Activated CD4-positive, alpha-beta T cell treated with anti-CD3 and anti-CD28 coated beads for 48 hours (primary cell): ENCODE measurements at places on chromosomes 7 and 10.

DNA sequence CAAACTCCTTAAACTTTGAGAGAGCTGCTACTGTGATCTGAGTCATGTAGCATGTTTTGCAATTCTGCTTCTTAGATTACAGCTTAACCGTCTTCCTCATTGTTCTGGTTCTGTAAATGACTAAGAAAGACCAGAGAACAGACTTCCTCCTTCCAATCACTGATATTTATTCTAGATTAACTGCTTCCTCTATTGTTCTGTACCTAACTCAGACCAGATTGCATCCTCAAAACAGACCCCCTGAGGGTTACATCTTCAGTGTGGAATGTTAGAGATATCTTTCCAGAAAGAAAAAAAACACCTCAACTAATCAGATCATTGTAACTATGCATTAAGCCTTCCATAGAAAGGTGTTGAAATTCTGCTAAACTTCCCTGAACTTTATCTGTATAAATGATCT lies 5.7 kb upstream of the PIP start:
- DNase-seq: no peak

DNA sequence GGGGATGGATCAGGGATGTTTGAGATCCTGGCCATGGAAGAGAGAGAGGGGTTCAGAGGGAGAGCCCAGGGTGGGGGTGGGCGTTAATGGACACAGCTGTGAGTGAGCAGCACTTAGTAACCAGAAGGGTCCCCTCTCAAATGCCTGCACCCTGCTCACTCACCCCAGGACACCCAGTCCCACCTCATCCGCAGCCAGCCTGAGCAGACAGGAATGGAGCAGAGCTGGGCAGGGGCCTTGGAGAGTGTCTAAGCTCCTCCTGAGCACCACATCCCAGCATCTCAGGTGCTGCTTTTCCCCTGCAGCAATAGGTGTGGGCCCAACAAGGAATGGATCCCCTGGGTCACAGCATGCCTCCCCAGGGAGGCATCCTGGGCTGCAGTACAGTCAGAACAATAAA lies 5.3 kb downstream of the FAM24A start:
- no peak for DNase-seq

GRCh38 chr7:945147-945555 lies 9.3 kb downstream of the ADAP1 start:
- DNase-seq: no peak

DNA sequence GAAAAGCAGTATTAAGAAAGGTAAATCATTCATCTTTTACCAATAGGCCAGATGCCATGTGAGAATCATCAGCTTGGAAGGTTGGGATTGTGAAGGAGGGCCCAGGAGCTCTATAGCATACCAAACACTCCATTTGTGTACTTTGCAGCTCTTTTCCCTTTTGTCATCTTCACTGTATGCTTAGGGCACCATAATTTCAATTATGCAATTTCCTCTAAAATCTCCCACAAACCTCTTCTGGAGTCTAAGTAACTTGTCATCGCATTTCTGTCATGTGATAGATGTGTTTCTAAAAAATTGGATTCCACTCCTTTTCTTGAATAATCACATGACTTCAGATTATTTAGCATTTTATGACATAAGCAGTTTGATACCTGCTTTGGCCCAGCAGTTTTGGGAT lies 17.9 kb downstream of the RPP30 start:
- no peak for DNase-seq

GRCh38 chr10:88120599-88121333 lies 257.3 kb downstream of the PTEN start:
- no peak for DNase-seq

GRCh38 chr7:957418-958220 lies 3.1 kb upstream of the ADAP1 start:
- DNase-seq: no peak
